ENCODE measurements at places on chromosomes 6 and 20.

DNA sequence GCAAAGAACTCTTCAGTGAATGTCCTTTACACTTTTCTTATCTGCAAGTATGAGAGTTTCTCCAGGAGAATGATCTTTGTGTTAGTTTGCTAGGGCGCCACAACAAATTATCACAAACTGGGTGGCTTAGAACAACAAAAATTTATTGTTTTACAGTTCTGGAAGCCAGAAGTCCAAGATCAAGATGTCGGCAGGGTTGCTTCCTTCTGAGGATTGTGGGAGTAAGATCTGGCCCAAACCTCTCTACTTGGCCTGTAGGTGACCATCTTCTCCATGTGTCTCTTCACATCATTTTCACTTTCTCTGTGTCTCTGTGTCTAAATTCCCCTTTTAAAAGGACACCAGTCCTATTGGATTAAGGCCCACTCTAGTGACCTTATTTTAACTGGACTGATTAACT, 103.0 kb downstream of the ADTRP start:
- DNase-seq: no peak

DNA sequence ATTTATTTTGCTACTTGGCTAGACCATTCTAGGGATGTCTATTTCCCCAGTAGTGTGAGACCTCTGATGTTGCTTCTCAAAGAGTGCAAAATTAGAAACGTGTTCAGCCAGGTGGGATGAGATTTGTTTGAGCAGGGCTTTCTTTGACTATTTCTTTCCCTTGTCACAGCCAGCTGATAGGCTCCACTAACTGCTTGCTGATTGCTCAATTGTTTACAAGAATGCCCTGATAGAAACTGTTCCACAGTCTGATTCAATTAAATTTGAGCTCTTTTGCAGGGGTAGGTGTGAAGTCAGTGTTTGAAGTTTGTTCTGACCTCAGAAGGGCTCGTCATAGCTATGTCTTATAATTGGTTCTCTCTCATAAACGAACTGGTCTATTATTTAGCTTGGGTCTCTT, 220.5 kb downstream of the FNDC1 start:
- DNase-seq: no peak

DNA sequence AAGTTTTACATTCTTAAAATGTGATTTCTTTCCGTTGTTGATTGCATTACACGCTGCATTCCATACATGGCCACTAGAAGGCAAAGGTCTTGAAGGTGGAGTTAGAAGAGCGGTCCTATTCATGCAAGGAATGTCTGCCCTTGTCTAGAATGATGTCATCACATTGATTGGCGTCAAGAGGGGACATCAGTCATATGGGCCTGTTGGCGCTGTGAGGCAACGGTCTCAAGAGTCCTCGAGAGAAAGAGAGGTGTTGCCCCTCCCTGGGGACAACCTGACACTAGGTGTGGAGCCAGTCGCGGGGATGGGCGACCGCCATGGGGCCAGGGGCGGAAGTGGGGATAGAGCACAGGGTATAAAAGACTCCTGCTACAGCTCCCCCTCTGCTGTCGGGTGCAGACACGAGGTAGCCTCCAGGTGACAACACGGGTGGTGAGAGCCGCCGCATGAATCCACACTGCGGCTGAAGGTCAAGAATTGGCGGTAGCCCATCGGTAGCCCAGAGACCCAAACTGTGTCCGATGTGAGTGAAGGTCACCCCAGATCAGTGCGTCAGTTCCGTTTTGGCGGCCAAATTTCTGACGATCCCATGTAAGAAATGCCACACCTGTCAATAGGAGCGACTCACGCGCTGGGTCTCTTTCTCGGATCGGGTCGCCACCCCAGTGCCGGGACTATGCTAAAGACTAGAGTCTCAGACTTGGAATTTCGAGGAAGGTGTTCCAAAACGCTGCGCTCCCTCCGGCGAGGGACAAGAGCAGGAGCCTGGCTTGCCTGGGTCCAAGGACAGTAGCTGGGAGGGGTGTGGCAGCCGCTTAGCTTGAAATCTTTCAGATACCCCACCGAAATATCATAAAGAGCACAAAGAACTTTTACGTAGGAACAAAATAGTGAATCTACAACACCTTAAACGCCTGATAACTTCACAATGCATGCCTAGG, 93.2 kb upstream of the ZNF184 start:
- DNase-seq: no peak

DNA sequence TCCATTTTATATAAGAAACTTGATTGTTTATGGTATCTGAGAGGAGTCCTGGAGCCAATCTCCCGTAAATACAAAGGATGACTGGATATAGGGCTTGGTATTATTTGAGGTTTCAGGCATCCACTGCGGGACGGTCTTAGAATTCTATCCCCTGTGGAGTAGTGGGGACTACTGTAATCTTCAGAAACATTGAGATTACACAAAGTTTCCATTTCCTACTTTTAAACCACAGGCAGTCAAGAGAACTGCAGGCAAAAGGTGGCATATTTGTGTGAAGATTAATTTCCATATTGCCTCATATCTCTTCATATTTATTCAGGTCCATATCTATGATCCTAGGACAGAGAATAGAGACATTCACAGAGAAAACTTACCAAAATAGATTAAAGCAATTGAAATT, 586.2 kb downstream of the PHF3 start:
- DNase-seq: no peak

DNA sequence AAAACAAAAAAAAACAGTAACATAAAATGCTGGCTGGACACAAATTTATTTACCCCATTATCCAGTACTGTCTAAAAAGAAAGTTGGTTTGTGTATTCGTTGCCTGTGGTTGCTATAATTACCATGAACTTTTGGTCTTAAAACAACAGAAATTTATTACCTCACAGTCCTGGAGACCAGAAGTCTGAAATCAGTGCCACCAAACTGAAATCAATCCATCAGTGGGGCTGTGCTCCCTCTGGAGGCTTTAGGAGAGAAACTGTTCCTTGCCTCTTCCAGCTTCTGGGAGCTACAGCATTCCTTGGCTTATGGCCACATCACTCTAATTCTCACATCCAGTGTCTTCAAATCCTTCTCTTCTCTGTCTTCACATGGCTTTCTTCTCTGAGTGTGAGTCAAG, 79.4 kb downstream of the SNX5 start:
- DNase-seq: no peak

DNA sequence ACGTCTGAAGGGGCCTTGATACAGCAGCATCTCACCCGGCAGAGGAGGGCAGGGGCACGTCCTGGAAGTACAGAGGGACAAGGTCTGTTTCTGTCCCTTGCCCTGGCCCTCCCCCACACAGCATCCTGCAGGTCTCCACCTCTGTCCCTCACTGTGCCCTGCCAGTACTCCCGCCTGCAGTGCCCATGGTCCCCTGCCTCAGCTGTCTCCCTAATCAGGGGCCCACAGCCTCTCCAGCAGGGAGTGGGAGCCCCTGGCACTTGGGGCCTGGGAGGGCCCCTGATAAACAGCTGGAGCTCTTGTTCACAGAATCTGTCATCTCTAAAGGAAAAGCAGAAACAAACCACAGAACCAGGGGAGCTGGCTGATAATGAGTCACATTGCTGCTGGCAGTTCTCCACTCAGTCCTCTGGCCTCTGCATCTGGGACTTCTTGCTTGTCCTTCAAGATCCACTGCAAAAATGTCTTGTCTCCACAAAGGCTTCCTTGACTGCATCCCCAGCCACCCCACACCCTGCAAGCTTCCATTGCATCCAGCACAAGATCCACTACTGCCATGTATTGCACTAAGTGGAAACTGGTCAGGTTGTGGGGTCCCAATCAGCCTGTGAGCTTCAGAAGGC, 33.2 kb upstream of the TAF8 start:
- no peak for DNase-seq

DNA sequence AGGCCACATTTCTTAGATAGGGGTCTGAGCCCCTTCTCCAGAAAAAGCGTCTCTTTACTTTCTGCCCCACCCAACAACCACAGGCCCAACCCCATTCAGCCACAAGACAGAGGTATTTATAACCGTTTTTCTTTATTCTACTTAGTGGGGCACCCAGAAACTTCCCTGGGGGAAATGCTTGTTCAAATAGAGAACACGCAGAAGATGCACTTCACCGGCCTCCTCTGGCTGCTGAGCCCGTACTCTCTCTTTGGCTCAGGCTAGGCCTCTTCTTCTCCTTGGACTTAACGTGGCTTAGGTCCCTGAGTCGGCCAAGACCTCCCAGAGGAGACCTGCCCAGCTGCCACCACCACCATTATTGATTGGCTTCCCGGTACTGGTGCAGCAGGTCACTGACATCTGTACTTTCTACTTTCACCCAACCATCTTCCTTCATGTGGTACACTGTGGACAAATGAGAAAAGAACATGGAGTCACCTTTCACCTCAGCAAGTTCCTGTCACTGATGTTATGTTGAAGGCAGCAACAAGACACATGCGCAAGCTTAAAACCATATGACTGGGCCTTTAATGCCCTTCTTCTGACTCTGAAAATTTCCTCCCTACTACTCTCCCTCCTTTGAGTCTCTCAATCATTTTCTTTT, 2.2 kb upstream of the TAP2 start:
- peak; percentile 50 for DNase-seq

DNA sequence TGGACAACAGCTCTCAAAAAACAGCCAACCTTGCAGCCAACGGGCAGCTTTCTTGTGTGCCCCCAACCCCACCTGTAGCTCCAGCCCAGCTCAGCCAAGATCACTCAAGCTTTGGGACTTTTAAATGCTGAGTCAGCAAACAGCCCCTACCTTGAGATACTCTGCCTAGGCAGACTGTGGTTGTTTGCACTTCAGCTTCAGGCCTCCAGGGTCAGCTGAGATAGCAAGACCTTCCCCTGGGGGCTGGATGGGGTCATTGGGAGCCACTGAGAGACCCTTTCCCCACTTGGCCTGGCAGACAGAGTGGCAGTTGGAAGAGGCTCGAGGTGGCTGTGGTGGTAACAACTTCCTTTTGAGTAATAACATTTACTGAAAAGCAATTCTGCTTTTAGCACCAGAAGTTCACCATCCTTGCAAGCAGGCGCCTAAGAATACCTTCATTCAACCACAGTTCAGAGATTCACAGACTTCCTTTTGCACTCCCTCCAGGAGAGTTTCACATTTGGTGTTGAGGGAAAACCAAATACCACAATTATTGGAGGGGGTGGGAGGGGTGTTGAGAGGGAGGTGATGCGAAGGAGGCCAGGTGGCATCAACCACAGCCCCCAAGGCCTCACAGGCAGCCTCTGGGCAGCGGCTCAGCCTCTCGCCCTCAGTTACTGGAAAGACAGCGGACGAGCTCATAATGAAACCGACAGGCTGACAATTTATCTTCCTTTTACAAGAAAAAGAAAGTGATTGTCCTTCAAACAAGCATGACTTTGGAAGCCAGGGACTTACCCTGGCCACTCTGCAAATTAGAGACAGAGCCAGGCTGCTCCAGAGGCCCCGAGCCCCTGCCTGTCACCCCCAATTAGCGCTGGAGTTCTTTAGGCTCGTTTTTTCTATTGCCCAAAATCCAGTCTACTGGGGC, 148.1 kb downstream of the CEBPB start:
- DNase-seq: peak; percentile 28

- DNase-seq: no peak
These were observed 220.5 kb downstream of the SYNE1 start for GRCh38 chr6:152416652-152417051.

DNA sequence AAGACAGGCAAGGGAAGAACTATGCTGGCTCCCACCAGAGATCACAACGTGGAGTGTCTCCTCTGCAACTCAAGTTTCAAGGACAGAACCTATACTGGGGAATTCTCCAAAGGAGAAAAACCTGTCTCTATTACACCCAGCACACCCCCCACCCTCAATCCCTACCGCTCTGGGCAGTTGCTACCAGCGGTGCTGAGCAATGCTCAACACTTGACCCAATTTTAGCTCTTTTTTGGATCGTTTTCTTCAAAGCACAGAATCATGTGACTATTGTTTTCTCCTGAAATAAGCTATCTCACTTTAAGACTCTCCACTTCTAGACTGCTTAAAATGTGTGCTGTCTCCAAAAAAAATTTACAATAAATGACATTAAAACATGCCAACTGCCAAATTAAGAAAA, 23.3 kb downstream of the MAP7 start:
- DNase-seq: no peak
